ENCODE measurements at places on chromosomes 12 and 14.
A peak's percentile ranks its signal among the peaks of the same experiment; 100 is the strongest.

DNA sequence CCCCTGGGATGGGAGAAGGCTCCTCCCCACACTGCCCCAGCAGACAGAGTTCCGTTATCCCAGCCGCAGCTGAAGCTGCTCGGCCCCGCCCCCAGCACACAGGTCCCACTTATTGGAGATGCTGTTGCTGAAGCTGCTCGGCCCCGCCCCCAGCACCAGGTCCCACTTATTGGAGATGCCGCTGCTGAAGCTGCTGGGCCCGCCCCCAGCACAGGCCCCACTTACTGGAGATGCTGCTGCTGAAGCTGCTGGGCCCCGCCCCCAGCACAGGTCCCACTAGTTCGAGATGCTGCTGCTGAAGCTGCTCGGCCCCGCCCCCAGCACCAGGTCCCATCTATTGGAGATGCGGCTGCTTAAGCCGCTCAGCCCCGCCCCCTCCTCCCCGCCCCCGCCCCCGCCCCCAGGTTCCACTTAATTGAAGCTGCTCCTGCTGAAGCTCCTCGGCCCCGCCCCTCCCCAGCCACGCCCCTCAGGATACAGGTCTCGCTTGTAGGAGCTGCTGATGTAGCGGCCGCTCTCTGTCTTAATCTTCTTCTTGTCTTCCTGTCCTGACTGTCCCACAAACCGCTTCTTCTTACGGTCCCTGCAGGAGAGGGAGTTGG is 12.0 kb downstream of the CFAP73 start:
- ATAC-seq, result peak; percentile 32

DNA sequence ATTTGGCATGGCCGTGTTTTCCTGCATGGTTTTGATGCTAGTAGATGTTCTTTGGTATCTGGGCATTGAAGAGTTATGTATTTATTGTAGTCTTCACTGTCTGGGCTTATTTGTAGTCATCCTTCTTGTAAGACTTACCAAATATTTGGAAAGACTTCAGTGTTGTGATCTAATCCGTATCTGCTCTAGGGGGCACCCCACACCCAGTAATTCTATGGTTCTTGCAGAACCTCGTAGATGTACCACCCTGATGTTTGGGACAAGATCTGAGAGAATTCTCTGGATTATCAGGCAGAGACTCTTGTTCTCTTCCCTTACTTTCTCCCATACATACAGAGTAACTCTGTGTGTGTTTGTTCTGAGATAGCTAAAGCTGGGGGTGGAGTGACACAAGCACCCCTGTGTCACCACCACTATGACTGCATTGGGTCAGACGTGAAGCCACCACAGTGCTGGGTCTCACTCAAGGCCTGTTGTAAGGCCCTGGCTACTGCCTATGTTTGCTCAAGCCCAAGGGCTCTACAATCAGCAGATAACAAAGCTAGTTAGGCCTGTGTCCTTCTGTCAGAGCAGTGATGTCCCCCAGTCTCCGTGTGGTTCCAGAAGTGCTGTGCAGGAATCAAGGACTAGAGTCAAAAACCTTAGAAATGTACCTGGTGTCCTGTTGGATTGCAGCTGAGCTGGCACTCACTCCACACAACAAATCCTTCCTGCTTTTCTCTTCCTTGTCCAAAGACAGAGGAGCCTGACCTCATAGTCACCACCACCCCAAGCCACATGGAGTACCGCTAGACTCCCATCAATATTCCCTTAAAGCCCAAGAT is 9.6 kb downstream of the RDH16 start:
- no peak for ATAC-seq

DNA sequence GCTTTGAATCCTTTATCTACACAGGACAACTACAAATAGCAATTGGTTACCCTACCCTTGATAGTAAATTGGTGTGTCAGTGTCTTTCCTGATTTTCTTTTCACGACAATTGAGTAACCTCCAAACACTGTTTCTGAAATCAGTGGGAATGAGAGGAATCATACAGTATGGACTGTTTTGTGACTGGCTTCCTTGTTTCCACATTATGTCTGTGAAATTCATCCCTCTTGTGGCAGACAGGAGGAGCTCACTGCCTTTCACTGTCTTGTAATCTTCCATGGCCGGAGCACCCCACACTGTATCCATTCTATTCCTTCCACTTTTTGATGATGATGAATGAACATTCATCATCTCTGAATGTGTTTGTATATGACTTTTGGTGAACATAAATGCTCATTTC is 164.0 kb upstream of the PZP start:
- no peak for ATAC-seq

GRCh38 chr12:15979096-15980092 is 68.3 kb downstream of the DERA start:
- no peak for ATAC-seq

DNA sequence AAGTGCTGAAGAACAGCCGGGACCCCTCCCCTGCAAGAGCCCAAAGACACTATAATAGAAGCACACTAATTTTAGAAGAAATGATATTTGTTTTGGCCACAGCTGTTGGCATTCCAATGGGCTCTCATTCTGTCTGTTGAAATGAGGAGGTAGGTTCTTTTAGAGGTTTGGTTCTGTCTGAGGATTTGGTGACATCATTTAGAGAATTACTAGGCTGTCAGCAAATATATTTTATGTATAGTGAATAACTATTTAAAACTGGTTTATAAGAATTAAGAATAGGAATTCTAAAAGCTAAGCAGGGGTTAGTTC is 200.7 kb upstream of the SLC38A2 start:
- ATAC-seq, result no peak

DNA sequence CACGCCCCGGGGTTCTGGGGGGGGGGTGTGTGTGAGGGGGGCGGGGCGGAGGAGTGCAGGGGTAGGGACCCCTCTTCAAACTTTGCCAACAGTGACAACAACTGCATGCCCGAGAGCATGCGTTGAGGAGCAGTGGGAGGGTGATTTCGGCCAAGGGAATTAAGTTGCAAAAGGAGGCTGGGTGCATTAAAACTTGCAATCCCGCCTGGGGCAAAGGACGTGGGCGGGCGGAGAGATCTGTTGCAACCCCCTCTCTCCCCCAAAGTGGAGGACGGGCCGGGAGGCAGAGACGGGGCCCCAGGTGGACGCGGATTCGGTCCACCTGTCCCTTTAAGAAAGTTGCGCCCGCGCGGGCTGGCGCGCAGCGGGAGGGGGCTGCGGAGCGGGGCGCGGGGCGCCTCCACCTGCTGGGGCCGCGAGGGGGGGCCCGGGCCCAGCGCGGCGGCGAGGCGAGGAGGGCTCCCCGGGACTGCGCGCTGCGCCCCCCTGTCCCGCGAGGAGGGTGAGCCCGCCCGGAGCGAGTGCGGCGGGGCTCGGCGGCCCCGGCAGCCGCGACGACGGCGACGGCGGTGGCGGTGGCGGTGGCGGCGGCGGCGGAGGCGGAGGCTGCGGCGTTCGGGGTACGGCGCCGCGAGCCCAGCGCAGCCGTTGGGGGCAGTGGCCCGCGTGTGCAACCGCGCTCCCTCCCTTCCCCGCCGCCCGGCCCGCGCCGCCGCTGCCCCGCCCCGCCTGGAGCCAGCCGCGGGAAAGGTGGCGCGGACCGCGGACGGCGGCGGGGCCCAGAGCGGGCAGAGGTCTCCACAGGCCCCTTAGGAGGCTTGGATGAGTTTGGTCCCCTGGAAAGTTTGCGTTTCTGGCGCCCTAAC is 530 bp upstream of the FOXN4 start:
- peak; percentile 14 for ATAC-seq
